ENCODE measurements at places on chromosomes 1 and 21. TPM values are rescaled to one million over a fixed set of nuclear protein-coding genes. Genes with fewer than 3 reads are reported as not detected.

Gene SPOCD1
- 0.91 TPM for total RNA-seq

GRCh38 chr1:247175458-247175857 lies 3.6 kb upstream of the ZNF124 start:
- no peak for DNase-seq
- H3K4me1 ChIP-seq, result peaks cover 3% of the 10 kb centered on the region
- H3K27me3 ChIP-seq, result no peaks in the 10 kb centered on the region
- H3K27ac ChIP-seq, result no peak overlapping the region

- no peak for DNase-seq
- H3K36me3 ChIP-seq, result no peaks in the 10 kb centered on the region
- H3K27me3 ChIP-seq, result no peaks in the 10 kb centered on the region
- no peak overlapping the region for H3K27ac ChIP-seq
- H3K4me3 ChIP-seq, result no peak overlapping the region
- H3K4me1 ChIP-seq, result no peaks in the 10 kb centered on the region
These were observed 17.8 kb upstream of the BECN2 start for GRCh38 chr1:241939798-241940197.

GRCh38 chr1:51570063-51570710 lies 46.7 kb upstream of the OSBPL9 start:
- no peak for DNase-seq
- peak overlapping the region; percentile 87 for H3K27ac ChIP-seq
- H3K36me3 ChIP-seq, result no peaks in the 10 kb centered on the region
- H3K4me3 ChIP-seq, result no peak overlapping the region
- peaks cover 32% of the 10 kb centered on the region for H3K4me1 ChIP-seq
- H3K27me3 ChIP-seq, result no peaks in the 10 kb centered on the region
